ENCODE measurements at places on chromosomes 11 and 22. TPM values are rescaled to one million over a fixed set of nuclear protein-coding genes. Genes with fewer than 3 reads are reported as not detected.

DNA sequence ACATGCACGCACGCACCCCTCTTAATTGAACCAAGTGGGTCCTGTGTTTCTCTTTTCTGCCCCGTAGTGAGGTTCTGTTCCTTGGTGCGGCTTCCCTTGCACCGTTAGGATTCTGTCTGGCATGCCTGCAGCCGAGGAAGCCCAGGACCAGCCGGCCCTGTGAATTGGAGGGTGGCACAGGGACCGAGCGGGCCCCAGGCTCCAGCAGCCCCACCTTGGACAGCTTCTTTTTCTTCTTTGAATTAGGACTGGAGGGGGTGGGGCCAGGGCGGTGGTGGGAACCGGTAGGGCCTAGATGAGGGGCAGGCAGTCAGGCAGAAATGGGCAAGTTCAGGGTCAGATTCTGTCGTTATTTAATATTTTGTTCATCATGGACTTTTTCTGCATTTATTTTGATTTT is 94.7 kb downstream of the MPPED1 start:
- no peak for DNase-seq
- H3K4me1 ChIP-seq = no peaks in the 10 kb centered on the region
- H3K4me3 ChIP-seq = no peak overlapping the region
- no peaks in the 10 kb centered on the region for H3K36me3 ChIP-seq
- no peak overlapping the region for H3K27ac ChIP-seq
- no peaks in the 10 kb centered on the region for H3K27me3 ChIP-seq

- H3K4me1 ChIP-seq = peaks cover 76% of the 10 kb centered on the region
- H3K27me3 ChIP-seq = no peaks in the 10 kb centered on the region
- H3K4me3 ChIP-seq = no peak overlapping the region
Measured at GRCh38 chr11:1307163-1307870, 2.1 kb downstream of the TOLLIP start.

GRCh38 chr11:13897646-13898276 is 64.8 kb upstream of the SPON1 start:
- no peaks in the 10 kb centered on the region for H3K27me3 ChIP-seq
- no peaks in the 10 kb centered on the region for H3K36me3 ChIP-seq
- no peak for DNase-seq
- no peak overlapping the region for H3K4me3 ChIP-seq
- H3K27ac ChIP-seq = no peak overlapping the region
- H3K4me1 ChIP-seq = no peaks in the 10 kb centered on the region

- no peaks in the 10 kb centered on the region for H3K27me3 ChIP-seq
- no peaks in the 10 kb centered on the region for H3K4me1 ChIP-seq
- H3K27ac ChIP-seq = peak overlapping the region; percentile 65
- peaks cover 15% of the 10 kb centered on the region for H3K36me3 ChIP-seq
- H3K4me3 ChIP-seq = no peak overlapping the region
- no peak for DNase-seq
Measured at GRCh38 chr22:41478891-41479521, 10.1 kb downstream of the ACO2 start.

- DNase-seq = no peak
- no peak overlapping the region for H3K27ac ChIP-seq
Measured at GRCh38 chr22:46851941-46852340, 89.5 kb downstream of the TBC1D22A start.

GRCh38 chr11:30565027-30565426 is 21.1 kb downstream of the MPPED2 start:
- H3K4me3 ChIP-seq = no peak overlapping the region
- no peak for DNase-seq
- no peaks in the 10 kb centered on the region for H3K36me3 ChIP-seq

GNAZ gene
- total RNA-seq = 1.9 TPM

CD3E gene
- 1.8 TPM for total RNA-seq

CYP2D6 gene
- not detected for total RNA-seq

Measured in right atrium auricular region (tissue), 2 donors.